ENCODE measurements at places on chromosomes 1 and 21. TPM values are rescaled to one million over a fixed set of nuclear protein-coding genes. Genes with fewer than 3 reads are reported as not detected.

DNA sequence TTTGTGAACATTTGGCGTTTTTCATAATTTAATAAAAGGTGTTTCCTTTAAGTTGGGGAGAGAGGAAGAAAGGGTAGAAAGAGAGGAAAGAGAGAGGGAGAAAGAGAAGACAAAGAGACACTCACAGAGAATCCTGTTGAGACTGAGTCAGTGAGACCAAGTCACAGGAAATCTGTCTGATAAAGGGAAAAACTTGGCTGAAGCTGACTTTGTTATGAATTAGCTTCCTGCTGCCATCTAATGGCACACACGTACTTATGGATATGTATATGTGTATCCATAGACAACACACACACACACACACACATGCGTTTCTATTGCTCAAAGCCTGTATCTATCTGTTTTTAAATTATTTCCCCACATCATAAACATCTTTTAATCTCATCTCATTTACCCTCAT is 42.5 kb upstream of the DISC1 start:
- peak; percentile 39 for DNase-seq

DNA sequence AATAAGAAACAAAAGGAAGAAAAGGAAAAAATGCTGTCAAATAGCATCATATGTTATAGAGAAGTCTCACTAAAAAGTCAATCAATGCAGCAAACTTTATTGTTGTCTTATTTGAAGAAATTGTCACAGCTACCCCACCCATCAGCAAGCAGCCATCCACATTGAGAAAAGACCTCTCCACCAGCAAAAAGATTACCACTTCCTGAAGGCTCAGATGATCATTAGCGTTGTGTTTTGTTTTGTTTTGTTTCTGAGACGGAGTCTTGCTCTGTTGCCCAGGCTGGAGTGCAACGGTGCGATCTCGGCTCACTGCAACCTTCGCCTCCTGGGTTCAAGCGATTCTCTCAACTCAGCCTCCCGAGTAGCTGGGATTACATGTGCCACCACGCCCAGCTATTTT is 29.0 kb downstream of the ATP2B4 start:
- no peak for DNase-seq

Gene CHODL
- not detected for total RNA-seq

GRCh38 chr1:31596737-31597097 is 20.4 kb downstream of the TINAGL1 start:
- no peak for DNase-seq

Gene THEM5
- not detected for total RNA-seq

DNA sequence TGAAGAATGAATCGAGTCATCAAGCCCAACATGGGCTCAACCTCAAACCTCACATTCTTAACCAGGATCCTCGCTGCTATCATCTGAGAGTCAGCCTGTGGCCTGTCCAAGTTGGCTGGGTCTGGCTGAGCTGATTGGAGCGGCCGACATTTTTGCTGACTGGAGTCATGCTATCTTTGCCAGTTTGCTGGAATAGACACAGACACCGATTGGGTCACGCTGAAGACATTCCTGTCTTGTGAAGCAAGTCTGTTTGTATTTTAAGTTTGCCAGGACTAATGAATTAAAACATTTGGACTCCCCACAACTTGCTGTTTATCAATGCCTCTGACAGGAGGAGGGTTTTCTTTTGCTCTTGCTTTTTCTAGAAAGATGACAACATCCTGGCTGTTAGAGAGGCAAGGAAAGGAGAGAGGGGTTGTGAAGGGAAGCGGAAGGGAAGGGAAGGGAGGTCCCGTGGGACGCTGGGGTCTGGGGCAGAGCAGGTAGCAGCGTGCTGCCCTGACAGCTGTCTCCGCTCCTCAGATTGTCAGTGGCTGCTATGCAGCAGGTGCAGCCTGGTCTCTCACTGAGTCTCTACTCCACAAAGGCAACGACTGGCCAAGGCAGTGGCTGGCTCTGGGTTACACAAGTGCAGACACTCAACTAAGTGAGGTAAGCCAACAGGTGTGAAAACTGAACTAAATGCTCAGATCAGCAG is at the start of gene MAP3K7CL:
TSS of gene MAP3K7CL (plus strand) at position 375 of the 700 bp plus-strand sequence. CDS start 2,701 bp downstream, outside the sequence.
- DNase-seq, result peak; percentile 91

Gene RHD
- not detected for total RNA-seq

GRCh38 chr1:83763361-83764095 is 235.4 kb downstream of the TTLL7 start:
- no peak for DNase-seq

DNA sequence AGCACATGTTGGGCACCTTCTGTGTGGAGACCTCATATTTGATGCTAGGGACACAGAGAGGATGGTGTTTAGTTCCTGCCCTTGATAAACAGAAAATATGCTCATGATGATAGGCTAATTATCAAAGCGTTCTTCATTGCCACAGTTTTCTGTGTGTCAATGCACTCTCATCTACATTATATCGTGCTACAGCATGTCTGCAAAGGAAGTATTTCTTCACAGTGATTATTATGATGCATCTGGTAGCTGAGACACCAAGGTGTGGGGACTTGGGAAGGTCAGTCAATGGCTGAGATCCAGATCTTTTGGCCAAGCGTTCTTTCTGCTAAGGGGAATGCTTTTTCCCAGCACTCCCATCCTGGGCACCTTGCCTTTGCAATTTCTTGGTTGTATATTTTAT is 321.2 kb downstream of the PBX1 start:
- no peak for DNase-seq

DNA sequence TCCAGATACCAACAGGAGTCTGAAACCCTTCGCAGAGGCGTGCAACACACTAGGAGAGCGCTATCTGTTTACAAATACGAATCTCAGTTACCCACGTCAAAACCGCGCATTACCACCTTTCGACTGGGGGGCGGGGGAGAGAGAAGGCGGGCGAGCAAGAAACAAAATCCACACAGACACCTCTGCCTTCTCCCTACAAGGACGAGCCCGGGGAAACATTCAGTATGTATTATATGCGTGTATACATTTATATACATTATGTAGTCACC is 722 bp downstream of the TUT4 start:
- peak; percentile 43 for DNase-seq

DNA sequence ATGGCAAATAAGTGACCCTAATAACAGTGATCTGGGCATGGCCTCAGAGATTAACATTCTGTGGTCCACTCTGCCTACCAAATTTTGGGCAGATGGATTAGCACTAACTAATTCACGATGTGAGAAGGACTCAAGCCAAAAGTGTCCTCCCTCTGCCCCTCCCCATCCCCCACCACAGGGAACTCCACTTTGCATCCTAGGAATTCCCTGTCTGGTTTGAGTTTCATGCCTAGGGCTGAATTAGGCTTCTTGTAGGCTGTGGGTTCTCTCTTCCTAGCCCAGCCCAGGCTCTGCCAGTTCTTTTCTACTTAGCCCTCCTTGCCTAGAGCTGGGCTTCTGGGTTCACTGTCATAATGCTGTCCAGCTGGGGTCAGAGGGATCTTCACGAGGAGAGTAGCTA is 64.1 kb downstream of the ATP2B4 start:
- DNase-seq, result no peak

Gene ARHGAP30
- not detected for total RNA-seq
